ENCODE measurements at places on chromosomes 11 and 22.
A peak's percentile ranks its signal among the peaks of the same experiment; 100 is the strongest.

- DNase-seq = no peak
These were observed 8.9 kb downstream of the CNTF start for GRCh38 chr11:58631378-58631777.

- peak; percentile 61 for DNase-seq
These were observed 1.8 kb downstream of the BSCL2 start for GRCh38 chr11:62705413-62705812.

DNA sequence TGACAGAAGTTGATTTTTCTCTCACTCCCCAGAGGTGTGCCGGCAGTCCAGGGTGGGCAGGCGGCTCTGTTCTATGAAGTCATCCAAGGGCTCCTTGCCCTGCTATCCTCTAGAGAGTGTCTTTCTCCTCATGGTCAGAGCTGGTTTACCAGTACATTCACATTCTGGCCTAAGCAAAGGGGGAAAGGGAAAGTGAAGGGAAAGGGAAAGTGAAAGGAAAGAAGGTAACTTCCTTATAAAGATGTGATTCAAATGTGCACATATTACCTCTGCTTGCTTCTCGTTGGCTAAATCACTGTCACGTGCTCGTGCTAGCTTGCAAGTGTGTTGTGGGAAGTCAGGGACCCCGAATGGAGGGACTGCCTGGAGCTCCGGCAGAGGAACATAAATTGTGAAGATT lies 2.9 kb upstream of the HTATIP2 start:
- DNase-seq = peak; percentile 58

DNA sequence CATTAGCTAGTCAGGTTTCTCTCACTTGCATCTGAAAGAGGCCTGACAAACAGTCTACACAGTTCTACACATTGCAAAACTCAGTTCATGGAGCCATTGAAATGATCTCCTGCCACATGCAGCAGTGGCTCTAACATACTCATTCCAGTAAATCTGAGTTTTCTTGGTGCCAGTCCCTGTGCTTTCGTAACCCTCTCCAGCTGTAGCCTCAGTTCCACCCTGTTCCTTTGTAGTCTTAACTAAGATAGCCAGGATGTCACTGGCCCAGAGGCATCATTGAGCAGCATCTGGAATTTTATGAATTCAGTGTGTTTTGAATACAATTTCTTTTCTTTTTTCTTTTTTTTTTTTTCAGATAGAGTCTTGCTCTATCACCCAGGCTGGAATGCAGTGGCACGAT lies 37.4 kb upstream of the ZBED5 start:
- no peak for DNase-seq

DNA sequence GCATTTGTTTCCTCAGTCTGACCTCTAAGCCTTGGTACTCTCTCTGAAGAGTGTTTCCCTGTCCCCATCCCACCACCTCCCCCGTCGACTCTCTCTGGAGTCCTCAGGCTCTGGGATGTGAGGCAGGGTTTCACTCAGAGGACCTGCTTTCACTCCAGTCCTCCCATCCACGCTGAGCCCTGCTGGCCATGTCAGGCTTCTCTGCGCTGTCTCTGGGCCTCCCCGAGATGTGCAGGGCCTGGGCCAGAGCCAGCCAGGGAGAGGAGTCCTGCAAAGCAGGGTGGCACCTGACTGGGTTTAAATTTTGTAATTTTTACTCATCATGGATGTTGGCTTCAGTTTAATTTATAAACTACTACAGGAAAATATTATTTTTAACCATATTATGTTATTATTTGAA lies 3.3 kb downstream of the SCGB2A2 start:
- DNase-seq = no peak

- DNase-seq = peak; percentile 88
These were observed 31.8 kb downstream of the BID start for GRCh38 chr22:17742527-17742902.

- no peak for DNase-seq
These were observed 26.5 kb downstream of the CWC15 start for GRCh38 chr11:94946812-94947211.

GRCh38 chr11:19931141-19931770 lies 218.6 kb downstream of the NAV2 start:
- no peak for DNase-seq

GRCh38 chr11:134751766-134752165 lies 339.7 kb upstream of the B3GAT1 start:
- no peak for DNase-seq

GRCh38 chr22:36049678-36049997 lies 21.0 kb upstream of the RBFOX2 start:
- DNase-seq = no peak

DNA sequence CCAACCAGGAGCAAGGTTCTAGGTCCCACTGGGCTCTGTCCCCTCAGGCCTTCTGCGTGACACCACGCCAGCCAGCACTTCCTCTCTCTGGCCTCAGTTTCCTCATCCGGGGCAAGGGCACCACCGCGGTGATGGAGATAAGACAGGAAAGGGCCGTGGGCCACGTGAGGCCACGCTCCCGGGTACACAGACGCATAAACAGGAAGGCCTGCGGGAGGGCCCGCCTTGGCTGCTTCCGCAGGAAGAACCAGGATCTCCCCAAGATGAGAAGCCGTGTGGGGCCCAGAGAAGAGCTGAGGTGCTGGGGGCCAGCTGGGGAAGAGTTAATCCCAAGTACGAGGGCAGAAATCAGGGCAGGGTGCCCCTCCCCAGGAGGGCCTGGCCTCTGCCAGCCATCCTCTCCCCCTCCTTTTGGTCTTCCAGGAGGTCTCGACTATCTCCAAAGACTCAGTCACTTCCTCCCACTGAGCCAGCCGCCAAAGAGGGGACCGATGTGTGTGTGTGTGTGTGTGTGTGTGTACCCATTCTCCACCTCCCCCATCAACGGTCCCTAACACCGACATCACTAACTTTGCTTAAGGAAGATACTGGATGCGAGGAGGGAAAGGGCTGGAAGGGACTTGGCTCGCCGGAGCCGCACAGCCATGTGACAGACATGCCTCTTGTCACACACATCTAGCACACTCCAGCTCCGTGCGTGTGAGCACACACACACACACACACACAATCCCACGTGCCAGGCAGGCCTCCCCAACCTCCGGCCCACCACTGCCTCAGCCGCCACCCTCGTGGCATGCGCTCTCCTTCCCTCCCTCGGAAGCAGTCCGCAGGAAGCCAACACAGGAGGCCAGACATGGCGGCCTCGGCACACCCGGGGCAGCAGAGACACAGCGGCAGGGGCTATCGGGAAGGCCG lies 1.4 kb downstream of the MFNG start:
- DNase-seq = no peak

DNA sequence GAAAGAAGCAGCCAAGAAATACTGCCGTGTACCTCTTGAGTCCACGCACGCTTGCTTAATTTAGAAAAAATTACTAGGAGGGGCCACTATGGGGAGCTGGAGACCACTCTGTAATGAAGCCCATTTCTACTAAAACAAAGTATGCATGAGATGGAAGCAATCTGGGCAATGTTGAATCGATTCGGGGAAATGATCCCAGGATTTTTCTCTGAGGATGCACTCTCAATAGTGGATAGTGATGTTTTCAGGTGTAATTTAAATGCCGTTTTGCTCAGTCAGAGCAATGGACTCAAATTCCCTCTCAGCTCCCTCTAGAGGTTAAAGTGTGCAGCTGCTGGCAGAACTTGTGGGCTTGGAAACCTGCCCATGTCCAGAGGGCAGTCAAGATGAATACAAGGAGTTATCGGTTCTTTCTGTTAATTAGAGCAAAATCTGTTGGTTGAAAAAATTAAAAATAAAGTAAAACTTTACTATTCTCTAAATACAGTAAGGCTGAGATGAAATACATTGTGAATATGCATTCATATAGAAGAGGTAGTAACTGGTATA lies 64.1 kb downstream of the ME3 start:
- DNase-seq = peak; percentile 32

DNA sequence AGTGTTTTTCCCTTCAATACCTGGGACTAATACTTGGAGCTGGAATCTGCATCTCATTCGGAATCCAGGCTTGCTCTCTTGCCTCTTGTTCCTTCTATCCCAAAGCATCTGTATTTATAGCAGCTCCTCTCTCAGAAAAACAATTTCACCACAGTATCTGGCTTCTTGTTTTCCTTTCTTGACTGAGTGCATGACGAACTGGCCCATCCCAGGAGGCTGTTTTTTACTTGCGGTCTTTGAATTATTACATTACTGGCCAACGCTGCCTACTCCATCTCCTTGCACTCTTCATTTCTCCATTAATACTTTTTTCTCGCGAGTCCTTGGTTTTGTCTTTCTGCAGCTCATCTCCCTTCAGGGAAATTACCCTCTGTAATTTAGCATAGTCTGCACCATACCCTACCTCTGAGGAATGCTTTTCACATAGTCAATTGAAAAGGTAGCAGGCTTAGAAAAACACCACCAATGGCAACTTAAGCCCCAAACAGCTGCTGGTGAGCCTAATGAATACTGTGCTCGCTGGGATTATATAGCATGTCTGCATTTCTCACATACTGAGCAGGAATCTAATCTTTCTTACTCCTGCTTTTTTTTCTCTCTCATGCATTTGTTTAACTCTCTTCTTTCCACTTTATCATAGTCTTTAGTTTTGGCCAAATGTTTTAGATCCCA lies 277.4 kb upstream of the SESN3 start:
- no peak for DNase-seq

GRCh38 chr11:126871792-126872191 lies 128.8 kb downstream of the KIRREL3 start:
- no peak for DNase-seq

GRCh38 chr11:84468235-84468634 lies 1158.9 kb downstream of the DLG2 start:
- peak; percentile 17 for DNase-seq

- no peak for DNase-seq
These were observed 24.3 kb downstream of the ALKBH3 start for GRCh38 chr11:43904742-43905535.

GRCh38 chr22:39148727-39149535 lies 3.5 kb downstream of the CBX7 start:
- no peak for DNase-seq

DNA sequence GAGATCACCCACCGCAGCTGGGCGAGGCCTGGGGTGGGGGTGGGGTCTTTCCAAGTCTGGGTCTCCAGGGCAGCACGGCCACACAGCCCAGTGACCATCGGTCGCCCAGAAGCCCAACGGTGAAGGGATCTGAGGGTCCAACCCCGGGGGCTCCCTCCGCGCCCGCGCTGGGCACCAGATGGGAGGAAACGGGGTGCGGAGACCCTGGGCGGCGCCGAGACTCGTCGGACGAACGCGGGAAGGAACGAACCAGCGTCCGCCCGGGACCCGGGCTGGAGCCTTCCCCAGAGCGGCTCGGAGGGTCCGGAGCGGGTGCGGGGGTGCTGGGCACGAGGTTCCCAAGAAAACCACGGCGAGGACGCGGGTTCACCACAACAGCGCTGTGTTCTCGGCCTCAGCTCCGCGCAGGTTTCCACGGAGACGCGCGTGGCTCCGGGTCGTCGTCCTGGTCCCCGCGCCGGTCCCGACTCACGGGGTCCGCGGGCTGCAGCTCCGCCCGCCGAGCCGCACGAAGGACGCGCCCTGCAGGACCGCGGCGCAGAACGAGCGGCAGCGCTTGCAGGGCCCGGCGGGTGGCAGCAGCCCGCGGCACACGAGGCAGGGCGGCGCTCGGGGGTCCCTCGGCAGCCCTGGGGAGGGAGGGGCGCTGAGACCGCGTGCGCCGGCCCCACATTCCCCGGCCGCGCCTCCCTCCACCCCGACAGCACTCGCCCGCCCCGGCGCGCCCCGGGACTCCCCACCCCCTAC lies 2.3 kb upstream of the IL17REL start:
- no peak for DNase-seq

DNA sequence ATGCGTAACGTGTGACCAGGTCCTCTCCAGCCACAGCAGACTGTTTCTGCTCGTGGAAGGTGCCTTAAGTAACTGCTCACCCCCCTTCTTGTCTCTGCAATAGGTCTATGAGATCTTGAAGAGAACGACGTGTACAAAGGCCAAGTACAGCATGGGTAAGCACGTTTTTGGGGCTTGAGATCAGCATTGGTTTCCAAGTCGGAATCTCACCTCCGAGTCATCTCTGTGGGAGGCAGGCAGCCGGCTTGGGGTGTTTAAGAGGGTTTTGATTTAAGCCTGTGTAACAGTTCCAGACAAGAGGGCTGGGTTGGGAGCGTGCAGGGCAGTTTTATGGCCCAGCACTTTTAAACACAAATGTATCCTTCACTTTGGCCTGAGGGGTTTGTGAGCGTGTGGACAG lies 30.1 kb downstream of the ANO1 start:
- no peak for DNase-seq

GRCh38 chr11:97460091-97460490 lies 1070.3 kb downstream of the JRKL start:
- DNase-seq = no peak

DNA sequence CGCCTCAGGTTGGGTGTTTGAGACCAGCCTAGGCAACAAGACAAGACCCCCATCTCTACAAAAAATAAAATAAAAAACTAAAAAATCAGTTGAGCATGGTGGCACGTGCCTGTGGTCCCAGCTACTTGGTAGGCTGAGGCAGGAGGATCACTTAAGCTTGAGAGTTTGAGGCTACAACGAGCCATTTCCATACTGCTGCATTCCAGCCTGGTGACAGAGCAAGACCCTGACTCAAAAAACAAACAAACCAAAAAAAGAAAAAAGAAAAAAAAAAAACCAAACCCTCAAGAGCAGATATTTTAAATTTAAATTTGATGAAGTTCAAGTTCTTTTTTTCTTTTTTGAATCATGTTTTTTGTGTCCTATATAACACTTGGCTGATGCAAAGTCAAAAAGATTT lies 7.2 kb upstream of the CCDC83 start:
- no peak for DNase-seq

GRCh38 chr22:37581504-37581903 lies 1.6 kb upstream of the LGALS2 start:
- no peak for DNase-seq

DNA sequence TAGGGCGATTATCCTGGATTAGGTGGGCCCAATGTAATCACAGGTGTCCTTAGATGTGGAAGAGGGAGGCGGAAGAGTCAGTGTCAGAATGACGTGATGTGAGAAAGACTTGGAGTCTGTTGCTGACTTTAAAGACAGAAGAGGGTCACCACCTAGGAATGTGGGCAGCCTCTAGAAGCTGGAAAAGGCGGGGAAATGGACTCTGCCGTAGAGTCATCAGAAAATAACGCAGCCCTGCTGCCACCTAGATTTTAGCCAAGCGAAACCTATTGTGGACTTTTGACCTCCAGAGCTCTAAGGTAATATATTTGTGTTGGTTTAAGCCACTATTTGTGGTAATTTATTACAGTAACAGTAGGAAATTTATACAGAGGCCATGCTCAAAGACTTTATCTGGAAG lies 4.8 kb downstream of the DDX10 start:
- DNase-seq = no peak

GRCh38 chr22:38065539-38065938 lies 8.3 kb downstream of the PICK1 start:
- DNase-seq = no peak

- DNase-seq = no peak
These were observed 20.4 kb downstream of the PPP6R3 start for GRCh38 chr11:68480852-68481510.

All from T47D (cell line).